Stomach (tissue), 19 donors: ENCODE measurements at places on chromosomes 6 and 20.

DNA sequence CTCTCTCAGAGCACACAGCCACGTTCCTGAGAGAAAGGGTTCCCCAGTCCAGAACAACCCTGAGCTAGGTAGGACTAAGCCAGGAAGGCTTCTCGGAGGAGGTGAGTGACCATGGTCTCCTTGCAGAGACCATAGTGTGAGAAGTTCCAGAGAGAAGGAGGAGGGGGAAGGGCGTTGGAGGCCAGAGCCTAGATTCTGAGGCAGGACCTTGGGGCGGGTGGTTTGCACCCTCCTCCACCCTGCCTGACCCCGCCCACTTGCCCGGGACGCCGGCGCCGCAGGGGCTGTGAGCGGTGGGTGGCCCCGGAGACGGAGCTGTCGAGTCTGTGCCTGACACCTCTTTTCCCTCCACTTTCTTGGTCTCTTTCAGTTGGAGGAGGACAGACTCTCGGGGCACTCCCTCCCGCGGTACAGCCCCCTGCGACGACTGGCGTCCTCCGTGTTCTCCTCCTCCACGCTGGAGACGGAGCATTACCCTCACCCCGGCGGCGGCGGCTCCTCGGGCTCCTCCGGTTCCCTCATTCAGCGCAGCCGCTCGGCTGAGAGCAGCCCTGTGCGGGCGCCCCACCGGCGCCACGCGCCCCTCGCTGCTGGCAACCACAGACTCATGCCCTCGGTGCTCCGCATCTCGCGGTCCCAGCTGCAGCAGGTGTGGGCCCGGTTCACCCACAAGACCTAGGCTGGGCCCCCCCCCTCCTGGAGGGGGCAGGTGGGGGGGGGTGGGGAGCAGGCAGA, 26.2 kb downstream of the TTBK1 start:
- peak; percentile 38 for DNase-seq

- peak; percentile 53 for DNase-seq
Observed at GRCh38 chr20:11128220-11128718, 454.5 kb upstream of the JAG1 start.

GRCh38 chr6:94377835-94378234, 958.5 kb upstream of the EPHA7 start:
- no peak for DNase-seq

DNA sequence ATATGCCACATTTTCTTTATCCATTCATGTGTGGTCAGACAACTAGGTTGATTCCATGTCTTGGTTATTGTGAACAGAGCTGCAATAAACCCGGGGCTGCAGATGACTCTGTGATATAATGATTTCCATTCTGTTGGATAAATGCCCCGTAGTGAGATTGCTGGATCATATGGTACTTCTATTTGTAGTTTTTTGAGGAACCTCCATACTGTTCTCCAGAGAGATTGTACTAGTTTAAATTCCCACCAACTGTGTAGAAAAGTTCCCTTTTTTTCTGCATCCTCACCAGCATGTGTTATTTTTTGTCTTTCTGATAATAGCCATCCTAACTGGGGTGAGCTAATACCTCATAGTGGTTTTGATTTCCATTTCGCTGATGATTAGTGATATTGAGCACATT, 62.2 kb upstream of the MAP3K4 start:
- DNase-seq = no peak

DNA sequence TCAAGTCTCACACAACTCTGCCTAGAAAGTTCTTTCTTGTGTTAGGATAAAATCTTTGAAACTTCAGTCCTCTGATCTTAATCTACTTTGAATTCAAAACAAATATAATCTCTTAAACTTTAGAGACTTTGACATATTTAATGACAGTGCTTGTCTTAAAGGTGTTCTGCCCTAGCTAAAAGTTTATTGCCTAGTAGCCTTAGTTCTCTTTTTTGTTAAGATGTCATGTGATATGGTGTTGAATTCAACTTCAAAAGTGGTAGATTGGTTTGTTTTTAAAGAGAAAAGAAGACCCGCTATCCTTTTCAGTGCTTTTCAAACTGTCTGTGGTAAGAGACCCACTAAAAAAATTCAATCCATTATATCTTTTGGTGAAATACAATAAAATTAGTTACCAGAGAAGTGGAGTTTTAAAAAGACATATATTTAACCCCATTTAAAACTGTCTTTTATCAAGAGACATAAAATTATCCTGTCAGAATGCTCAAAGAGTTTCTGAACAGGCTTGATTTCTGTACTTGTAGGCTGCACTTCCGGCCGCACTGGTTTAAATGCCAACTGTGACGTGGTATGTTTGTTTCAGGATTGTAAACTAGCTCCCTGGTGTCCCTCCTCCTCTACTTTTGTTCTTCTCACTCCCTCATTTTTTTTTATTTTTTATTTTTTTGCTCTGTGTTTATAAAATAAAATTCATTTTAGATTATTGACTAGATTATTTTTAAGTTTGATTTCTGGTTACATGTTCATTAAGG, 76.5 kb downstream of the QKI start:
- peak; percentile 89 for DNase-seq

- DNase-seq = no peak
Observed at GRCh38 chr20:19812056-19812455, 54.0 kb downstream of the RIN2 start.

DNA sequence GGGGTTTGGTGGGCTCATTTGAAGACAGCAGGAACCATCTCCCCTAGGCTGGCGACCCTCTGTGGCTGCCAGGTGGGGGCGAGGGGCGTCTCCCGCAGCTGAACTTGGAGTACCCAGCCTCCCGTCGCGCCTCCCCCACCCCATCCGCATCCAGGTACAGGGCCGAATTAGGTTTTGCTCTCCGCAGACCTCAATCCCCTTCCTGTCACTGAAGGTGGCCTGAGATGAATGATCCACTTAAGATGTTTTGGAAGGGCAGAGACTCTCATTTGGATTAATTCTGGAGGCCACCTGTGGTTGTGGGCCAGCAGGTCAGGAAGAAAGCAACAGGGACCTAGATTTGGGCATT, 493 bp downstream of the CD83 start:
- DNase-seq = no peak

GRCh38 chr20:45138561-45139300, 14.5 kb upstream of the WFDC12 start:
- DNase-seq = peak; percentile 39

DNA sequence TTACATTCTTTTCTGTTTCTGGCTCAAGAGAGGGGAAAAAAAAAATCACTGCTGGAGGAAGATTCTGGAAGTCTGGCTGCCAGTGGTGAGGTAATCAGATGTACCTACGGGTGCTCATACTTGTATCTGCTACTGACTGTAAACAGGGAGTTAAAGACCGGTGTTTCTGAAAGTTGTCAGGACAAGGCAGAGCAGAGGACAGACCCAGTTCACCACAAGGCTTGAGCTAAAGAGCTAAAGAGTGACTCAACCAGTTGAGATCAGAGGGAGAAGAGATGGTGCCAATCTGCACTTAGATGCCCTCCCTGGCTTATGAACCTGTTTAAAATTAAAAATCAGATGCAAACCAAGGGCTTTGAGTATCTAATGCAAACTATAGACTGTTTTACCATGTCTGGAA, 55.4 kb downstream of the CEP162 start:
- no peak for DNase-seq

GRCh38 chr20:58096880-58097423, 131.5 kb downstream of the ANKRD60 start:
- no peak for DNase-seq

DNA sequence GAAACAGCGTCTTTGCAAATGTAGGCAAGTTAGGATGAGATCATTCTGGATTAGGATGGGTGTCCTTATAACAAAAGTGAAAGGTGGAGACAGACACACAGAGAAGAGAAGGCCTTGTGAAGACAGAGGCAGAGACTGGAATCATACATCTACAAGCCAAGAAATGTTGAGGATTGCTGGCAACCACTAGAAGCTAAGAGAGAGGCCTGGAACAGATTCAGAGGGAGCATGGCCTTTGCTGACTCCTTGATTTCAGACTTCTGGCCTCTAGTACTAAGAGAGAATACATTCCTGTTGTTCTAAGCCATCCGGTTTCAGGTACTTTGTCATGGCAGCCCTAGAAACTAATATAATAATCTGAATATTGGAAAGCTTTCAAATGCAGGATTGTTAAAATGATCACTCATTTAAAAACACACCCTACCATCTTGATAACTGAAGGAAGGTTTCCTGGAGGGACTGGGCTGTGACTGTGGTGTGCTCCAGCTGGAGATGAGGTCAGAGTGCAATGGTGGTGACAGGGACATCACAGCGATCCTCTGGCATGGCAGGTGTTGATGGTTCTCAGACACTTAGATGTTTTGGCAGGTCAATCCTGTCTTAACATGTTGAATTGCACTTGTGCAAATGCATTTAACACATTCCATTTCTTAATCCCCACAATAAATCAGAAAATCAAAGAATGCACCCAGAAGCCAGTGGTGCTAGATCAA, 25.1 kb downstream of the CD83 start:
- DNase-seq = no peak

- no peak for DNase-seq
Observed at GRCh38 chr20:38815446-38815845, 9.9 kb downstream of the PPP1R16B start.

- no peak for DNase-seq
Observed at GRCh38 chr6:110357298-110357663, 868 bp downstream of the METTL24 start.

DNA sequence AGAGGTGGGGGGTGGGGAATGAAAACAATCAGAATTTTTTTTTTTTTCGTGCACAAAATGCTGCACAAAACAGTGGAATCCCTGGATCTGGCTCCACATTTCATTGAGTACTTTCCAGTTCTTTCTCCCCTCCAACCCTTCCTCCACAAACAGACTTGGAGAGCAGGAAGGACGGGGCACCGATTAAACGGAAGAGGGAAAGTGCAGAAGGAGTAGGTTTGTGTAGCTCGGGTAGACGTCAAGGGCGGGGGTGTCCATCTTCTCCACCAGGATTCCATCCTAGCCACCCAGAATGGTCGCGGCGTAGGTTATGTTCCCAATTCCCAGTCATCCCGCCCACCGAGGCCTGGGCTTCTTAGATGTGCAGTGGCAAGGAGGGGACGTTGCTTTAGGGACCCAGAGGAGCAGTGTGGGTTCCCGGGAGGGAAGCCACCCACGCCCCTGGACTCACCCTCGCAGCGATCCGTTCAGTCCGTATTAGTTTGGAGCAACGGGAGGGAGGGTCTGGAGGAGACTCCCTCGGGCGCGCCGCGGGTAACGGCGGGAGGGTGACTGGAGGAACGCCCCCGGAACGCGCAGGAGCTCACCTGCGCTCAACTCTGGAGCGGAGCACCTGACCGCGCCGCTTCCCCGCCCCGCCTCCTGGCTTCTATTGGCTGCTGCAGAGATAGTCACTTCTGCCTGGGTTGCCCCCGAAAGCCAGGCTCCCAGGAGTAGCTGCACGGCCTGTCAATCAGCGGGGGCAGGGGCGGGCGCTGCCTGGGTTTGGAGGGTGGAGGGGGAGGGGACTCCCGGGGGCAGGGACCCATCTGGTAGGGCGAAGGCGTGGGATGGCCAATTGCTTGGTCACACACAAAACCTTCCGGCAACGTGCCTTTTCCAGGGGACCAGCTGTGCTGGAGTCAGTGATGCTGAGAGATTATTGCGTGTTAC, at the start of gene ENPP5:
TSS of gene ENPP5 (minus strand) at position 624 of the 933 bp plus-strand sequence. CDS start 2,718 bp downstream, outside the sequence.
- DNase-seq = peak; percentile 89

DNA sequence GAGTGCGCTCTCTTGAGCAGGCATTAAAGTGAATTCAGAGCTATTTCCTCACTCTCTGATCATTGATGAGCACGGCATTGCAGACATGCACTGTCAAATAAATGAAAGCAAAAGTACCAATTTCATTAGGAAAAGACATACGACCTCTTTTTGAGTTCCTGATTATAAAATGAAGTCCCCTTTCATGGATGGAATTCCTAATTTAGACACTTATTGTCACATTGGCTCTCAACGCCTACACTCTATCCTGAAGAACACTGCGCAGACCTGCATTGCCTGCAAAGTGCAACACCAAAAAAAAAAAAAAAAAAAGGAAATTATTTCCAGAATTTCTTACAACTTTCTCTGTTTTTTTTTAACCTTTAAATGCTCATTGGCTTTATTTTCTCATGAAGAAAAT, 1.6 kb downstream of the ADGRB3 start:
- DNase-seq = no peak

GRCh38 chr6:11224966-11225463, 7.5 kb downstream of the NEDD9 start:
- no peak for DNase-seq

DNA sequence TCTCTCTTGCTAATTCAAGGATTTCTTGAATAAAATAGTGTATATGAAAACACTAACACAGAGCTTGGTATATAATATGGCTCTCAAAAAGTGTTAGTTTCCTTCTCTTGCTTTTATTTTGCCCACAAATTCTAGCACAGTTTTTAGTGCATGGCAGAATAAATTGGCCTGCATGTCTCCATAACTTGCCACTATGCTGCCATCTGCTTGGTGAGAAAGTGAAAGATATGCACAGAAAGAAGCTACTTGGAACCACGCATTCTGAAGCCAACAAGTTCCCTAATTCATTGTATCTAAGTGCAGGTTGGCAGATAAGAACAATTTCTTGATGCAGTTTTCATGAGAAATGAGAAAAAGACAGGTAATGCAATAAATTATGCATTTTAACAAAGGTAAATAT, 101.2 kb downstream of the EPHA7 start:
- DNase-seq = no peak

DNA sequence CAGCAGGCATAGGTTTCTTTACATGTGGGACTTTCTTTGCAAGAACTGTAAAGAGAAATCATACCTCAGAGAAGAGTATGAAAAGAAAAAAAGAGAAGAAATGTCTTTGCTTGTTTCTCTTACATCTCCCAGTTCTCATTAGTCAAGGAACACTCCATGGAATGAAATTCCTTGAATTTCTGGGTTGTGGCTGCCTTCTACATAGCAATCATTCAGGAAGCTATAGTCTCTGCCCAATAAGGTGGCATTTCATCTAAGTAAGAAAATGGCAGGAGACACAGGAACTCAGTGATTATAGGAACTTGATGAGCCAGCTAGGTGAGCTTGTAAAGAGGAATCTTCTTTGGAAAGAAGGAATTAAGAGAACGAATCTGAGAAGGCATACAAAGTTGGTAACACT, 197.0 kb upstream of the FKBP1C start:
- no peak for DNase-seq

- DNase-seq = no peak
Observed at GRCh38 chr6:156851454-156851921, 74.3 kb downstream of the ARID1B start.

DNA sequence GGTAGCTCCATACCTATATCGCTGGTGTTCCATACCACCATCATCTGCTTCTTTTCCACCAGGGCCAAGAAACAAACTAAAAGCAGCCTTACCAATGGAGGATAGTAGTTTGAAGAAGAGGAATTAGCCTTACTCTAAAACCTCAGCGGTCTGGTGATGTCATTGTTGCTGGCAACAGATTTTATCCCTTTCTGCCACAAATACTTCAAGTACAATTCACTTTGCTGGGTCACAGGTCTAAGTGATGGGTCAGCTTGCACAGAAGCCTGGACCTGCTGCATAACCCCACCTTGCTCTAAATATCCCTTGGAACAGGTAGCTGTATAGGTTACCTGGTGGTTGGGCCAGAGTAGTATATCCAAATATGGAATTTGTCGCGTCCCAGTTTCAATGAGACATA, 53.2 kb upstream of the THEMIS start:
- DNase-seq = no peak
